Lower leg skin (tissue), 4 donors: ENCODE measurements at places on chromosomes 3 and 15.

DNA sequence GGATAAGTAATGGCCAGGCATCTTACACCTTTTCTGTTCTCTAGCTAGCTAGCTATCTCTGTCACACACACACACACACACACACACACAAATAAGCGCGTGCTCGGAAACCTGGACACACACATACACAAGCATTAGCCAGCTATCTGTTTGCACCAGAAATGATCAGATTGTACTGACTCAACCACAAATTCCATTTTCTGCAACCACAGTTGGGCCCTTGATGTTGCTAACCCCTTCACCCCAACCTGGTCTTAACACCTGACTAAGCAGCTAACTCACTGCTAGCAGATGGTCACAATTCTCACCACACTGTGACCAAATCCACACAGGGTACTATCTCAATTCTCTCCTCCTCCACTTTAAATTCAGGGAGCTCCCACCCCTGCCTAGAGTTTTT lies 183.0 kb upstream of the THBS1 start:
- no peak for DNase-seq

DNA sequence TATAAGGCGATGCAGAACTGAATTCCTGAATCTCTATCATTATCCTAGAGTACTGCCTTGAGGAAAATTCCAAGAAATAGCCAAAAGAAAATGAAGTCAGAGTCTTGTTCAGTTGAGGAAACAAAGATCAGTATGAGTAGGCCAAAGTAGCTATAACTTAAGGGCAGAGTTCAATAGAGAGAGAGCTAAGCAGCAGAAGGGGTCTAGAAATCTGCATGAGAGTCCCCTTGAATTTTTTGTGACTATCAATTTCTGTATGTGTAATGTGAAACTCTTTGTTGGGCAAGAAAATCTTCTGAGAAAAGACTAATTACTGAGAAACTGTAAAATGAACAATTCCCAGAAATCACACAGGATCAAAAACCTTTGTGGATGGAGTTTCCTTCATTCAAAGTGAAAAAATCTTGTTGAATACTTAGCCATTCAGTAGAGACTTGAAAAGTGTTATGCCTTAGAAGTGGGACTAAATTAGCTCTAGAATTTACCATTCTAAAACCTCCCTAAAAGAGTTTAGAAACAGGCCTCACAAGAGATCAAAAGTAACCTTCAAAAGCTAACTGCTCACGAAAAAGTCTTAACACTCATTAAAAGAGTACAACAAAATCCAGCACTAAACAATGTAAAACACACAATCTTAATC lies 43.1 kb upstream of the FNDC3B start:
- no peak for DNase-seq

DNA sequence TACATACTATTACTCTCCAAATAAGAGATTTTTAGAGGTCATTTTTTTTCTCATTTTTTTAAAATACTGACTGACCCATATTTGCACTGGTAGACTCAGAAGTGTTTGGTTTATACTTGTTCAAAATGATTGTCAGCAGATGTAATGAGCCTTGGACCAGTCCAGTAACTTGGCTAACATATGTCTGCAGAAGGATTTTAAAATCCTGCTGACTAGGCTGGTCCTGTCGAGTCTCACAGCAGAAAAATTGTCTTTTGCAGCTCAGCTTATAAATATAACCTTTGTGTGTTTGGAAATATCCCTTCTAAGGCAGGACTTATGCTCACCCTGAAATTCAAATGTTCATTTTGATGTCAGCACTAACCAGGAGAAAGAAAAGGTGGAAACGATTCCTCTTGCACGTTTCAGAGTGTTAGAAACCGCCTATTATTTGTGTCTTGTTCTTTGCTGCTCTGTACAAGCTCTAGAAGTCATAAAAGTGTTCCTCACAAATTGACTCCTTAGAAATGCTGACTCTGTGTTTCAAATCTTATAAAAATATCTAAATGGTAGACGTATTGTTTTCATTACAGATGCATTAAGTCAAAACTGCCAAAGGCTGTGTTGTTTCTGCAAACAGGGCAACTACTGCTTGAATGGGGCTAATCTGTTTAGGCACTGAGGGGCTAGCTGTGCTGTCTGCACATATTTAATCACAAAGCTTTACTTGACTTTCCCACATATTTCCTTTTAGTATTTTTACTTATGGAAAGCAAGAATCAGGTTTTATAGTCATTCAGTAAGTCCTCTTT lies 95.3 kb downstream of the CHL1 start:
- no peak for DNase-seq

GRCh38 chr3:114650808-114651207 lies 357.0 kb downstream of the TIGIT start:
- DNase-seq = no peak

- DNase-seq = no peak
Measured at GRCh38 chr15:39508536-39508935, 72.3 kb upstream of the THBS1 start.

- no peak for DNase-seq
Measured at GRCh38 chr3:2659896-2660295, 450.3 kb downstream of the IL5RA start.

DNA sequence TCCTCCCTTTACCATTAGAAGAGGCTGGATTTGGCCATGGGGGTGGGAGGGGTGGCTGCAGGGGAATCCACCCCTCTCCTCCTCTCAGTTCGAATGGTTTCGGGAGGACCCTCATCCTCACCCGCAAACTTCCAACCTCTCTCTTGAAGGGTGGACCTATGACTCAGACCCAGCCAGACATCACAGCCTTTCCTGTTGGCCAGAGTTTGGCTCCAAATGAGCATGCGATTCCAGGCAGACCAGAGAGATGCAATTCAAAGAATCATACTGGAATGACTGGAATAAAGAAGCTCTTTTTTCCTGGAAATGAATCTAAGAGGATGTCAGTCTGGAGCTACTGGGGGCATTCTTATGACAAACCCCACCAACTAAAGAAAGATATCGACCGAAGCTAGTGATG lies 516.7 kb upstream of the MDFIC2 start:
- DNase-seq = no peak

DNA sequence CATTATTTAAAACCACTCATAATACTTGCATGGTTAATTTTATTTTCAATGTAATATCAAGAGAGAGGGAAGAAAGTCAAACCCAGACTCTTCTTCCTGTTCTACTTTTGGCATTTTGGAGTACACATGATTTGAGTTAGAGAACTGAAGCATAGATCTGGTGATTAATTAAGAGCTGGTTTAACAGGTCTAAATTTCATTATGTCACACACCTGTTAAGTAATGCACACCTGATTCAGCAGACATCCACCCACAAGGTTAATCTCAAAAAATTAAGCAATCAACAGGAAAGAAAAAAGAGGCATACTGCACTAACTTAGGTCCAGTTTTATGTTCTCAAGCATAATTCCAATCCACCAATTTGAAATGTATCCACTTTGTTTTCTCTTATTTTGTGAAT lies 101.1 kb upstream of the ICE2 start:
- no peak for DNase-seq
